Mammary epithelial cell (primary cell): ENCODE measurements at places on chromosomes 6 and 20. TPM values are rescaled to one million over a fixed set of nuclear protein-coding genes. Genes with fewer than 3 reads are reported as not detected.

The CAP2 gene
- 9.5 TPM for polyA plus RNA-seq

The DEFB124 gene
- polyA plus RNA-seq = not detected

The EPPIN gene
- not detected for polyA plus RNA-seq

The OOEP gene
- not detected for polyA plus RNA-seq

The RNGTT gene
- 5.2 TPM for polyA plus RNA-seq

The GGTLC1 gene
- polyA plus RNA-seq = not detected

The OVOL2 gene
- 6.1 TPM for polyA plus RNA-seq

The PAX1 gene
- not detected for polyA plus RNA-seq

The GPR63 gene
- 1.3 TPM for polyA plus RNA-seq

The TMEM200A gene
- polyA plus RNA-seq = 11.6 TPM

The GINS1 gene
- polyA plus RNA-seq = 13.0 TPM

The WFDC12 gene
- polyA plus RNA-seq = 0.10 TPM

The NDUFAF4 gene
- 31.4 TPM for polyA plus RNA-seq

The FAM209B gene
- 0.22 TPM for polyA plus RNA-seq

The IL17A gene
- polyA plus RNA-seq = not detected

The BPIFB2 gene
- not detected for polyA plus RNA-seq

The SMPDL3A gene
- polyA plus RNA-seq = 4.8 TPM

The DDX43 gene
- polyA plus RNA-seq = not detected

The FBXL4 gene
- 11.3 TPM for polyA plus RNA-seq

The SLC22A1 gene
- polyA plus RNA-seq = 0.08 TPM

The SNX21 gene
- 9.5 TPM for polyA plus RNA-seq

The RAE1 gene
- 42.3 TPM for polyA plus RNA-seq

The NOTCH4 gene
- 0.42 TPM for polyA plus RNA-seq

The PPARD gene
- 21.6 TPM for polyA plus RNA-seq

The LY6G6F gene
- polyA plus RNA-seq = not detected

The OLIG3 gene
- not detected for polyA plus RNA-seq

The TAF8 gene
- polyA plus RNA-seq = 27.1 TPM

The MOG gene
- not detected for polyA plus RNA-seq

The NRM gene
- 26.2 TPM for polyA plus RNA-seq

The ATRN gene
- polyA plus RNA-seq = 52.3 TPM

The ZNF334 gene
- 2.0 TPM for polyA plus RNA-seq

The ARFGEF3 gene
- 0.51 TPM for polyA plus RNA-seq

The GMPR gene
- 3.2 TPM for polyA plus RNA-seq

The SPAG4 gene
- polyA plus RNA-seq = 1.1 TPM

The PRDM1 gene
- 3.2 TPM for polyA plus RNA-seq

The SCRT2 gene
- polyA plus RNA-seq = not detected

The ABHD16B gene
- polyA plus RNA-seq = not detected

The COL19A1 gene
- not detected for polyA plus RNA-seq

The MUC21 gene
- not detected for polyA plus RNA-seq

The BPIFB1 gene
- polyA plus RNA-seq = not detected

The ECT2L gene
- polyA plus RNA-seq = not detected

The SERAC1 gene
- 5.3 TPM for polyA plus RNA-seq

The SS18L1 gene
- polyA plus RNA-seq = 10.4 TPM

The BPIFA3 gene
- polyA plus RNA-seq = not detected

The IRAK1BP1 gene
- 2.3 TPM for polyA plus RNA-seq

The THBS2 gene
- polyA plus RNA-seq = 0.46 TPM

The OR2J1 gene
- polyA plus RNA-seq = not detected

The NRSN1 gene
- not detected for polyA plus RNA-seq

The MAPK13 gene
- 23.6 TPM for polyA plus RNA-seq

The PACSIN1 gene
- polyA plus RNA-seq = 0.02 TPM

The LAMP5 gene
- 0.02 TPM for polyA plus RNA-seq

The DIDO1 gene
- 13.6 TPM for polyA plus RNA-seq

The PSMA7 gene
- polyA plus RNA-seq = 575 TPM

The CD93 gene
- polyA plus RNA-seq = not detected

The EPB41L1 gene
- polyA plus RNA-seq = 8.9 TPM

The SYCP2L gene
- 0.28 TPM for polyA plus RNA-seq

The ADGRG6 gene
- 18.4 TPM for polyA plus RNA-seq

The GJA10 gene
- polyA plus RNA-seq = not detected
